ENCODE measurements at places on chromosomes 13 and 19. TPM values are rescaled to one million over a fixed set of nuclear protein-coding genes. Genes with fewer than 3 reads are reported as not detected.

The ARL11 gene
- not detected for total RNA-seq

DNA sequence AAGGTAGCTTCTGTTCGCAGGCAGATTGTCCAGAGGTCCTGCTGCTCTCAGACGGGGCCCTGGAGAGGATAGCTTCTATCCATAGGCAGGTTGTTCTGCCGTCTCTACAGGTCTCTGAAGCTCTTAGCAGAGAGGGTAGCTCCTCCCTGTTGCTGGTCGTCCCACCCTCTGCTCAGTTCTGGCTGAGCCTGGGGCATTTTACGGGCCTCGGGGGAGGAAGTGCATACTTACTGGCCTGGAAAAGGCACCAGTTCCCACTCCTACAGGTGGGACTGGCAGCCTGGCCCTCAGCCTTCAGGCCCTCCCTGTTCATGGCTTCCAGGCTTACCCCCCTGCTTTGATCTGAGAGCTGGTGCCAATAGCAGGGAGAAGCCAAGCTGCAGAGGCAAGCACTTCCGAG lies 42.3 kb downstream of the USPL1 start:
- no peak overlapping the region for H3K4me3 ChIP-seq
- peaks cover 1% of the 10 kb centered on the region for H3K36me3 ChIP-seq
- H3K27me3 ChIP-seq = no peaks in the 10 kb centered on the region
- peaks cover 49% of the 10 kb centered on the region for H3K4me1 ChIP-seq

The KIR2DL1 gene
- not detected for total RNA-seq

- no peaks in the 10 kb centered on the region for H3K36me3 ChIP-seq
- H3K4me1 ChIP-seq = no peaks in the 10 kb centered on the region
- H3K27ac ChIP-seq = no peak overlapping the region
- DNase-seq = no peak
- H3K27me3 ChIP-seq = no peaks in the 10 kb centered on the region
These were observed 122.3 kb upstream of the GPC6 start for GRCh38 chr13:93104270-93104669.

The ADPRHL1 gene
- 5.8 TPM for total RNA-seq

- DNase-seq = no peak
- no peak overlapping the region for H3K27ac ChIP-seq
- H3K27me3 ChIP-seq = no peaks in the 10 kb centered on the region
These were observed 17.8 kb upstream of the CABP5 start for GRCh38 chr19:48061401-48062344.

DNA sequence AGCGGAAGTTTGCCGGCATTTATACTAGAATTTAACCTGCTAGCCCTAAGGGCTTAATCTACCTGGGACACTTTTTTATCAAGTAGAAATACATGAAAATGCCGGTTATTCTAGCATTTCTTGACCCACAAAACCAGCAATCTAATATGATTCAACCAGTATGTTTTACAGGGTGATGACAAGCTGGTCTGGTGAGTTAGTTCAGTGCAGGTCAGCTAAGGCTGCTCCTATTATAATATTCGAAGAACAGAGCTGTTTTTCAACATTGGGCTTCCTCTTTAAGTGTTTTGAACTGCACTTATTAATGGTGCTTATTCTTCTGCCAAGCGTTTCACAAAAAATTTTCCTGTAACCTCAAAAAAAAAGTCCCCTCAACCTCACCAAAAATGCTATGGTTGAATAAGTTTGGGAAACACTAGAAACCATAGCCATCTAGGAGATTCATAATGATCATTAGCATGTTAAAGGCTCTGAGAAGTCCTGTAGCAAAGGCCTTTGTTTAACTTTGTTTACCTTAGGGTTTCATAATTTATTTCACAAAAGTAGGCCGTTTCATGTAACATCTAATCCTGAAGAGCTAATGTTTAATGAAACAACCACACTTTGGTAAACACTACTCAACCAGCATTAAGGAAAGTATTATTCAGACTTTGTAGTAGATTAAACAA lies 526.6 kb downstream of the KLF12 start:
- no peaks in the 10 kb centered on the region for H3K27me3 ChIP-seq
- no peak for DNase-seq
- H3K4me1 ChIP-seq = no peaks in the 10 kb centered on the region

The S1PR2 gene
- 6.2 TPM for total RNA-seq

DNA sequence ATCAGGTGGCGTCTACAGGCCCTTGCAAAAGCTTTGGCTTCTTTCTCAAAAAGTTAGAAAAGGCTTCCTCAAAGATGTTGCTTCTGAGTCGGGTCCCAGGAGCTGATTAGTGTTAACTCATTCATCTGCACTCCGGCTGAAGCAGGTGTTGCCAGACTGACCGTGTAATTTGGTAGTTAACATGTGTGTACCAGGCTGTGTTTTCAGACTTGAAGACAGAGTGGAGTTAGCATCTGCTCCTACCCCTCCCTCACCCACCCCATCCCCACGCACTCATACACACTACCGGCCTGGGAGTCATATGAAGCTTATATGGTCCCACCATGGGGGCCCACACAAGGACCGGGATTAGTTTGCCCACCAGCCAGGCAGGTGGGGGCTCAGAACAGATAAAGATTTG lies 111.5 kb downstream of the DNAJC15 start:
- H3K27me3 ChIP-seq = no peaks in the 10 kb centered on the region
- H3K27ac ChIP-seq = no peak overlapping the region
- no peak for DNase-seq
- H3K36me3 ChIP-seq = no peaks in the 10 kb centered on the region
- no peak overlapping the region for H3K4me3 ChIP-seq

DNA sequence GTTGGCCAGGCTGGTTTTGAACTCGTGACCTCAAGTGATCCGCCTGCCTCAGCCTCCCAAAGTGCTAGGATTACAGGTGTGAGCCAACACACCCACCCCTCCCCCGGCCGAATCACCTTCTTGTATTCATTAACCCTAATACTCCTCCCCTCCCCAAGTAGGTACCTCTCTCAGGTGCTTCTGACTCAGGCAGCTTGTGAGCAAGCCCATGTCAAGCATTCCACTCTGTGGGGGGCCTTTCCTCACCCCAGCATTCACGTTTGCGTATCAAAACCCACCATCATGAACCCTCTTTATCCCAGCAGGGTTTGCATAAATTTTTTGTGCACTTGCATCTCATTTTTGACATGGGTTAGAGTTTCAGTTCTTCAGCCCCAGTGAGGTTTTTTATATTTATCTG lies 23.6 kb upstream of the RFXAP start:
- H3K36me3 ChIP-seq = no peaks in the 10 kb centered on the region
- no peaks in the 10 kb centered on the region for H3K4me1 ChIP-seq
- no peak overlapping the region for H3K27ac ChIP-seq
- H3K27me3 ChIP-seq = no peaks in the 10 kb centered on the region
- H3K4me3 ChIP-seq = no peak overlapping the region

DNA sequence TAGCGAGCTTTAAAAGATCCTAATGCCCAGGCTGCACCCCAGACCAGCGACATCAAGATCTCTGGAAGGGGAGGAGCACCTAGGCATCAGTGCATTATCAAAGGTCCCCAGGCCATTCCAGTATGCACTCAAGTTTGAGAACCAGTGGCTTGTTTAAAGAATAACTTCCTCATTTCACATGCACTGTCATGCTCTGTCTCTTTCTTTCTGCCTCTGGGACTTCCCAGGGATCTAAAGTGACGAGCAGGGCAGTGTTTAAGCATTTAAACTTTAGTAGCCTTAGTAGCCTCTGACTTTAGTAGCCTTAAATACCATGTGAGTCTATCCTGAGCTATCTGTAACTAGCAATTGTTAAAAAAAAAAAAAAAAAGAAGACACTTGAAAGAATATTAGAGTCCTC lies 8.9 kb upstream of the FARP1 start:
- H3K27me3 ChIP-seq = no peaks in the 10 kb centered on the region
- no peaks in the 10 kb centered on the region for H3K36me3 ChIP-seq
- H3K27ac ChIP-seq = no peak overlapping the region
- peaks cover 24% of the 10 kb centered on the region for H3K4me1 ChIP-seq
- H3K4me3 ChIP-seq = no peak overlapping the region

The ETV2 gene
- 1.3 TPM for total RNA-seq

- H3K4me3 ChIP-seq = no peak overlapping the region
- H3K27me3 ChIP-seq = no peaks in the 10 kb centered on the region
These were observed 3.9 kb upstream of the PCDH17 start for GRCh38 chr13:57627663-57628062.

The PCP2 gene
- total RNA-seq = 1.9 TPM

- peaks cover 24% of the 10 kb centered on the region for H3K4me1 ChIP-seq
- no peaks in the 10 kb centered on the region for H3K27me3 ChIP-seq
- peak overlapping the region; percentile 78 for H3K27ac ChIP-seq
- no peak overlapping the region for H3K4me3 ChIP-seq
- DNase-seq = no peak
These were observed 229.1 kb downstream of the KCNRG start for GRCh38 chr13:50244355-50244712.

The GJB6 gene
- not detected for total RNA-seq

The EDNRB gene
- 21.7 TPM for total RNA-seq

DNA sequence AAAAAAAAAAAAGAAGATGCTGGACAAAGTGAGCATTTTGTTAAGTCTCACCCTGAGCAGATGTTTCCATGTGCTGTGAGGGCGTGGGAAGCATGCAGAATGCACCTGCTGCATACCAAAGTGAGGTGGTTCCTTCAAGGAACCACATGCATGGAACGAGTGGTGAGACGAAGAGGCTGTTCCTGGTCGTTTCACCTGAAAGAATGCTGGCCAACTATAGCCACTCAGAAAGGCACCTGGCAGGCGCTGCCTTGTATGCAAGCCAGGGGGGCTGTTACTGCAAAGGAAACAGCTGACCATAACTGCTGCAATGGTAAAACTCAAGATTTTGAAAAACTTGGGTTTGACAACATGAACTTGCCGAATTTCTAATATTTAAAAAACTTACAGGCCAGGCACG lies 14.7 kb downstream of the MIER2 start:
- H3K27ac ChIP-seq = no peak overlapping the region
- no peak for DNase-seq
- H3K4me1 ChIP-seq = no peaks in the 10 kb centered on the region
- no peaks in the 10 kb centered on the region for H3K27me3 ChIP-seq
- H3K36me3 ChIP-seq = peaks cover 11% of the 10 kb centered on the region

The RYR1 gene
- 5.9 TPM for total RNA-seq

GRCh38 chr13:40376867-40377535 lies 289.4 kb downstream of the FOXO1 start:
- H3K4me3 ChIP-seq = no peak overlapping the region
- no peaks in the 10 kb centered on the region for H3K27me3 ChIP-seq
- no peak for DNase-seq
- no peaks in the 10 kb centered on the region for H3K4me1 ChIP-seq
- no peak overlapping the region for H3K27ac ChIP-seq
- H3K36me3 ChIP-seq = no peaks in the 10 kb centered on the region

DNA sequence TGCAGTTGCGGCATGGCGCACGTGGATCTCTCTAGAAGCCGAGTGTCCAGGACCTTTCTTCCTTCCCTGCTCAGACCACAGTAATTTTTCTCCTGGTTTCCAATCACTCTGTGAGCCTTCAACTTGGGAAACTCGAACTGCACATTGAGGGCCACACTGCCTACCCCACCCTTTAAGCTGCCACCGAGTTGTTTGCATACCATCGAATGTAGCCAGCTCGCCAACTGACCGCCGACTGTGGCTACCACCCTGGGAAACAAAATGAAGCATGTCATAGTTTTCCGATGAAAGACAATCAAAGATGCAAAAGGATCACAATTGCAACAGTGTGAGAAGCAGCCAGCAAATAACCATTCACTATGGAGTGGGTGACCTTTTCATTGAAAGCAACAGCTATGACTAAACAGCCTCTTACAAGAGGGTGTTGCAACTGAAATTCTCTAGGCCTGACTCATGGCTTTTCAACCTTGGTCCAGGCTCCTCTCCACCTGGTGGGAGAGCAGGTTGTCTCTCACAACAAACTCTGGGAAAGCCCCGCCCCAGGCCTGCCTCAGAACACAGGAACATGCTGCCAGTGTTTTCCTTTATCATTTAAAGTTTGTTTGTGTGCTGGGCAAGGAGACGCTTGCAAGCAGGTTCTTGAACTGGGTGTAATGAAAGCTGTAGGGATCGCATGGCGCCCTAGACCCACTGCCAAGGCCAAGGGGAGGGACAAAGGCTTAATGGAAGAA lies 141.7 kb upstream of the SERP2 start:
- DNase-seq = peak; percentile 90
- no peaks in the 10 kb centered on the region for H3K27me3 ChIP-seq
- no peak overlapping the region for H3K4me3 ChIP-seq
- no peak overlapping the region for H3K27ac ChIP-seq

The ZNF560 gene
- total RNA-seq = not detected

DNA sequence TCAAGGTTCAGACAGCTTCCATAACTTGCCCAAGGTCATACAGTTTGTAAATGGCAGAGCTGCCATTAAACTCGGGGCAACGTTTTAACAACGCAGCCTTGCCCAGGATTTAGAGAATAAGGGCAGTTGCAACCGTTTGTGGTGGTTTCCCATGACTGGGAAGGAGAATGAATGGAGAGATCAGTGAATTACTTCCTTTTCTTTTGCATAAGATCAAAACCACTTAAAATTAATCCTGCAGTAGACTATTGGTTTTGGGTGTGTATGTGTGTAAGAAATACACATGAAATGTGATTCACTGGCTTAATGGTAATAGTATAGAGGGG lies 179.1 kb upstream of the MIR17HG start:
- H3K36me3 ChIP-seq = no peaks in the 10 kb centered on the region
- DNase-seq = no peak
- peaks cover 7% of the 10 kb centered on the region for H3K4me1 ChIP-seq
- H3K27ac ChIP-seq = no peak overlapping the region
- H3K27me3 ChIP-seq = no peaks in the 10 kb centered on the region
- H3K4me3 ChIP-seq = no peak overlapping the region

Data from Caco-2 (cell line).